ENCODE measurements at places on chromosomes 6 and 20.

DNA sequence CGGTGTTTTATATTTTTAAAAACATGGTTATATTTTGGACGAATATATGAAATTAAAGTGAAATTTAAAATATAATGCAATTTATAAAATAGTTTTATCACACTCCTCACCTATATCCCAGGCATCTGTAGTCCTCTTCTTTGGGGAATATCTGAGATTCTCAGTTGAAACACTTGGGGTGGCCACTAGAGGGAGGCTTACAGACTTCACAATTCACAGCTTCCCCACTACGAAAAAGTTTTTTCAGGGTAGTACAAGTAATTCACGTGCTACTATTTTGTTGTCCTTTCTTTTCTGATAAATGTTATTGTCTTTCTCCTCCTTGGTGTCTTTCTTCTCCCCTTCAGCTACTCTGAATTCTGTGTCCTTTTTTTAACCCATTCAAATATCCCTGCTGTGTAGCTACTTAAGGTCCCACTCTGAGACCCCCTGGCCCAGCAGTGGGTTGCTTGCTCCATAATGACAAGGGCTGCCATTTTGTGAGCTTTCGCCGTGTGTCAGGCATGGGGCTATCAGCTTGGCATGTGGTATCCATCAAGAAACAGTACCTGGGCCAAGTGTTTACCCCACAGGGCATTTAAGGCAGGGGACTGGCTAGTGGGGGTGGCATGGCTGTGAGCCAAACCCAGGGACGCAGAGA, 43.6 kb upstream of the PHACTR3 start:
- DNase-seq = peak; percentile 39

- DNase-seq = no peak
These were observed 4.2 kb upstream of the TFAP2A start for GRCh38 chr6:10418862-10419748.

DNA sequence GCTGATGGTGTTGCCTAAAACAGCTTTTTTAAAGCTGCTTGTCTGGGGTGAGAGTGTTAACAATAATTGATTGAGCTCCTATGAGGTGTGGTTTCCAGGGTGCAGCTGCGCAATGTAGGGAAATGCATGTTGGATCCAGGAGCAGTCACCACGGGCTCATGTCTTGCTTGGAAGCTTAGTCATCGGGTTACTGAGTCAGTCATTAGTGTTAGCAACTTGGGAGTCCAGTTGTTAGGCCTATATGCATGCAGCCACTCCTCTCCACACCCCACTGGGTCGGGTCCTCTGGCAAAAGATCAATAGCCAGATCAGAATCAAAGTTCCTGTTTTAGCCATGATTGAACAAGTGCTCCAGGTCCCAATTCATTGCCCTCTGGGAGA, 271.7 kb upstream of the CHD6 start:
- DNase-seq = no peak

DNA sequence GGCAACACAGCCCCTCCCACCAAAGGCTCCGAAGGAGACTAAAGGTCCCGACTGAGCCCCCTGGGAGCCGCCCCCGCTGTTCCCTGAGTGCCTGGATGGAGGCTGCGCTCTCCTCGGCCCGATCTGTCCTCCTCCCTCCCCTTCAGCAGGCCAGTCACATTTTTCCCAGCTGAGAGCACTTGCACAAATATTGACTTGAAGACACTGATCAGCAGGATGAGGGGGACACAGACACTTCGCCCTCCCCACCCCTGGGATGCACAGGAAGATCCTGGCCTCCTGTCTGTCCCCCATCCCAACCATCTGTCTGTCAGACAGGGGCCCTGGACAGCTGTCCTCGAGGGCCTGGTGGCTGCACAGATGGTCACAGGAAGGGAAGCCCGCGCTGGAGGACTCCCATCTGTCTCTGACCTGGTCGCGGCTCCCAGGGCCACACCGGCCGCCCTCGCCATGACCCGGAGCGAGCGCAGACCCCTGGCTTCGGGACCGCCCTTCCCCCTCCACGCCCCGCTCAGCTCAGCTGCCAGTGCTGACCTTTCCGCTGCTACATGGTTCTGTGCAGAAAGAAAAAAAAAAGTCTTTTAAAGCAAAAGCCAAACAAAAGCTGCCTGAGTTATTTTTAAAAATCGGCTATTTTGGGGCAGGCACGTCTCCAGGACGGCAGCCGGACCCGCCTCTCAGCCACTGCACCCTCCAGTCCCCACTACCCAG, 11.1 kb downstream of the LAMA5 start:
- no peak for DNase-seq

DNA sequence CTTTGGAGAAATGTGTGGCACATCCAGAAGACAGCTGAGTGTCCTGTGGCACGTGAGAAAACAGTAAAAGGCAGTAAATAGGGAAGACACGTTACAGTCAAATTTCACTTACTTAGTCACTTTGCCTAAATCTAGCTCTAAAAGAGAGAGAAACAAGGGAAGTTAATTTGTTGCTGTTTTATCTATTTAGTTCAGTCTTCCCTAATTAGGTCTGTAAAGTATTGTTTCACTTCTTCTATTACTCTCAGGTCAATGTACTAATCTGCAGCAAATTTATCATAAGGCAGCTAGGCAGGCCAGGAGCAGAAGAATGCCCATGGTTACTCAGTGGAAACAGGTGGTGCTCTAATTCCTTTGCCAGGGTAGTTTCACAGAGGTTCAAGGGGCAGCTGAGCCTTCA, 124.3 kb upstream of the CNR1 start:
- peak; percentile 8 for DNase-seq

- DNase-seq = no peak
These were observed 22.0 kb downstream of the SOX4 start for GRCh38 chr6:21615504-21615903.

GRCh38 chr6:3520281-3521230, 63.7 kb upstream of the SLC22A23 start:
- no peak for DNase-seq

DNA sequence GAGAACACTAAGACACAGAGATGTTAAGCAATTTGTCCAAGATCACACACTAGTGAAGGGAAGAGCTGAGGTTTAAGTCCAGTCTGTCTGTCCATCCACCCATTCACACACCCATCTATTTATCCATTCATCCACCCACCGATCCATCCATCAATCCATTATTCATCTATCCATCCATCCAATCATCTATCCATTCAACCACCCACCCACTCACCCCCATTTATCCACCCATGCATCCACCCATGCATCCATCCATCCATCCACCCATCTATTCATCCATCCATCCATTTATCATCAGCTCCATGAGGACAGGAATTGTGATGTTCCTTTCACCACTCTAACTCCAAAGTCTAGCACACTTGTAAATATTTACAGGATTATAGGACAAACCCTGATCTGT, 242.3 kb upstream of the PMEPA1 start:
- DNase-seq = no peak

DNA sequence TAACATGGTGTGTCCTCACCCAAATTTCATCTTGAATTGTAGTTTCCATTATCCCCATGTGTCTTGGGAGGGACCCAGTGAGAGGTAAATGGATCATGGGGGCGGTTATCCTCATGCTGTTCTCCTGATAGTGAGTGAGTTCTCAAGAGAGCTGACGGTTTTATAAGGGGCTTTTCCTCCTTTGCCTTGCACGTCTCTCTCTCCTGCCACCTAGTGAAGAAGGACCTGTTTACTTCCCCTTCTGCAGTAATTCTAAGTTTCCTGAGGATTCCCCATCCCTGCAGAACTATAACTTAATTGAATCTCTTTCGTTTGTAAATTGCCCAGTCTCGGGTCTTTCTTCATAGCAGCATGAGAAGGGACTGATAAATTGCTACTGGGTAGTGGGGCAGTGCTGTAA, 789.3 kb downstream of the FRK start:
- no peak for DNase-seq

DNA sequence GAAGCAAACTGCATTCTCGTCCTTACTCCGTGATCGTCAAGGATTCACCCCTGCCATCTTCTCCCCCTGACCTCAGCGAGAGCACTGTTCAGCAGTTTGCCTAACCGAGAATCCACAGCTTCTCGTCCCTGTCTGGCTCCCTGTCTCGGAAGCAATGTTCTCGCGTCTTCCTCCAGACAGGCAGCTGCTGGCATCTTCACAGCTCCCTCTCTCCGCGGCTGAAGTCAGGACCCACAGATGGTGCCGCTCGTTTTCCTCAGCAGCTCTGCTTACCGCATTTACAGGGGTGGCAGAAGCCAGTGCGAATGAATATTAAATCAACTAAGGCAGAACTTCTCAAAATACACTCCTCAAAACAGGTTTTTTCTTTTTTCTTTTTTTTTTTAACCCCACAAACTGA, 18.9 kb upstream of the SLC22A2 start:
- no peak for DNase-seq

GRCh38 chr20:20373091-20373571, 5.2 kb downstream of the INSM1 start:
- no peak for DNase-seq

GRCh38 chr6:98241630-98242029, 592.7 kb upstream of the POU3F2 start:
- DNase-seq = no peak

DNA sequence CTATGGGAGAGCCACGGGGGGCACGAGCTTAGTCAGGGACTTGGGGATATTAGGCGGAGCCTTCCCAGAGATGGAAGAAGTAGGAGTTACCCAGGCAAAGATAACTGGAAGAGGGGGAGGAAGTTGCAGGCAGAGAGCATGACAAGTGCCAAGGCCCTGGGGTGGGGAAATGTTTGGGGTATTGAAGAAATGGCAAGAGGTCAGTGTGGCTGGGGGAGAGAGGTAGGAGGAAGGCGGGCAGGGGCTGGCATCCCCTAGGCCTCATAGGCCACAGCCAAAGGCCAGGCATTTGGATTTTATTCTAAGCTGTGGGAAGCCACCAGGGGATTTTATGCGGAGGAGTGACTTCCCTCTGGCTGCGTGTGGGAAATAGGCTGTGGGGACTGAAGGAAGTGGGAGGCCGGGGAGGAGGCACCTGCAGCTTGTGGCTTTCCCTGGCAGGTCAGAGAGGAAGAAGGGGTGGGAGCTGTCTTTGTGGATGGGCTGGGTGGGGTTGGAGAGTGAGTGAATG, 22.7 kb downstream of the SNAI1 start:
- no peak for DNase-seq

GRCh38 chr6:20096536-20096935, 115.7 kb downstream of the MBOAT1 start:
- DNase-seq = no peak

- no peak for DNase-seq
These were observed 2.8 kb downstream of the ABT1 start for GRCh38 chr6:26599591-26599990.

DNA sequence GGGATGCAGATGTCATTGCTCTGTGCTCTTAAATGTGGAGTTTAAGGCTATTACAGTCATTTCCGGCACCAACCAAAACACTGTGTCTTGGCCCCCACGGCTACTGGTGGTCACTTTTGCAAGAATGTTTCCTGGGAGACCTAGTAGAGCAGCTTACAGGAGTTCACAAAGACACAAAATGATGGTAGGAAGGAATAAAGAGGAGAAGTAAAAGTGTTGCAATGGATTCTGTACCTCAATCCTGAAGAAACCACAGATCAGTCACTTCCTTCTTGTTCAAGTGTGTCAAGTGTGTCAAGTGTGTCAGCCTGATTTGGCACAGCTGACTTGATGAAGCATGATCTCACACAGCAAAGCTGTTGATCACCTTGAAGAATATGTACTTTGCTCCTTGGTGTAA, 344.0 kb downstream of the PLCB1 start:
- no peak for DNase-seq

GRCh38 chr6:113290684-113291083, 566.5 kb upstream of the MARCKS start:
- DNase-seq = no peak

DNA sequence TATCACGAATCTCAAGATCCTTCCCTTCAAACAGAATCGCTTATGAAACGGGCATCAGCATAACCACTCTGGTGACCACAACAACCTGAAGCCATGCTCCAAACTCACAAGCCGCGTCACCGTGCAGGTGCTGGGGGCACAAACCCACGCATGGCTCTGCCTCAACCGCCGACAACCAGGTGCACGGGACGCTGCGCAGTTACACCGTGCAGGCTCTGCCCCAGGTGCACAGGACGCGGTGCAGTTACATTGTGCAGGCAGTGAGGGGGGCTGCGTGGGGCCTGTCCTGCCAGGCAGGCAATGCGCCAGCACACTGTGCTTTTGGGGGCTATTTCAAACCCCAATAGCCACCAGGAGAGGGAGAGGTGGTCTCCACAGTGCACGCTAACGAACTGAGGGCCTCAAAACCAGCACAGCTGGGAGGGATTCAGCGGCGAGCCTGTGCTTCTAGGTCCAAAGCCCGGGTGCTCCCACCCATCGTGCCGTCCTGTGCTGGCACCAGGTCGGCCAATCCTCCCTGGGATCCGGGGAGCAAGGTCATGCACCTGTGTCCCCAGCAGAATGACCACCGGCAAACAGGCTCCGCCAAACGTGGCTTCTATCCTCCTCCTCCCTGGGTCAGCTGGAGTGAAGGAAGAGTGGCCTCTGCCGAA, 35.8 kb downstream of the ZBTB46 start:
- DNase-seq = no peak

- no peak for DNase-seq
These were observed 106.3 kb downstream of the BCAS1 start for GRCh38 chr20:53964067-53964466.

DNA sequence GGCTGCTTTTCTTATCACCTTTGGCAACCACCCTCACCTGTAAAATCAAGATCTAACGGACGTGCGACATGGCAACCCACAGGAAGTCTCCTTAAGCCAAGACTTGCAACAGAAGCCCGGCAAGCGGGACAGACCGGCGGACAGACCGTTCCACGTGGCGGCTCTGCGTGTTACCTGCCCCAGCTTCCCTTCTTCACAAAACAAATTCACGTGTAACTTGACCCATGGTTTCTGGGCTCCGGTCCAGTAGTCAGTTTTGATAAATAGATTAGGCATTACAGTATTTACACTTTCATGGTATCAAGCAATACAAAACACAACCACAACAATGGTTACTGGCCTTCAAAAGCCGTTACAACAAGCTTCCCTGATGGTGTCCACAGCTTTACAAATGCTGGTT, 133.8 kb downstream of the PRND start:
- DNase-seq = no peak

DNA sequence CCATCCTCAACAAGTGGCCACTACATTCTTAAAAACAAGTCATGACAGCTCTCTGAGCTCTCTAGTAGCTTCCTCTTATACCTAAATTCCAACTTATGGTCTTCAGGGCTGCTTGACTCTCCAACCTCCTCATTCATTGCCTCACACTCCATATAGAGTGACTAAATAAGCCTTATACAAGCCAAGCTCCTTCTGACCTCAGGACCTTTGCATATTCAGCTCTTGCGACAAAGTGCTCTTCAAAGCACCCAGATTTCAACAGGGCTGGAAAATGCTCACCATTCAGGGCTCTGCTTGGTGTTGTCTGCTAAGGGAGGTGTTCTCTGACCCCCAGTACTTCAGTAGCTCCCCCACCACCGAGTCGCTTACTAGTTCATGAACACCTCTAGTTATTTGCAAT, 3.7 kb downstream of the TREML2 start:
- no peak for DNase-seq

GRCh38 chr20:44222633-44223368, 12.2 kb upstream of the OSER1 start:
- no peak for DNase-seq

Data from germinal center (tissue), 1 donor.